ENCODE measurements at places on chromosomes 5 and 9.

DNA sequence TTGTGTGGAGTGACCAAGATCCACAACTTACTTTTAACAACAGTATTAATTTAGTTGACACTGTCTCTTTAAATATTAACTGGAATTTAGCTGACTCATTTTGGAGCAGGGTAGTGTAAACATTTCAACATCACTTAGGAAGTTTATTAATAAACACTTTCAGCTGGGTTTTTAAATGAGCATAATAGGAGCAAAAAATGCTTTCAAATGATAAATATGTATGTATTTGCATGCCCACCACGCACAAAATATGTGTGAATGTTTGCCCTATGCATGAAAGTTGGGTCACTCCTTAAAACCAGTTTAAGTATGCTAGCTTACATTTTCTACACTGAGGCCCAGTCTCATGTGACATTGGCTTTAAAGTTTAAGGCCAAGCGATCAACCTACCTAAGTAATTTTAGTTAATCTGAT, 2.9 kb downstream of the ZFAND5 start:
- no peak for DNase-seq

GRCh38 chr5:72559866-72560766, 52.9 kb upstream of the ZNF366 start:
- DNase-seq: no peak

DNA sequence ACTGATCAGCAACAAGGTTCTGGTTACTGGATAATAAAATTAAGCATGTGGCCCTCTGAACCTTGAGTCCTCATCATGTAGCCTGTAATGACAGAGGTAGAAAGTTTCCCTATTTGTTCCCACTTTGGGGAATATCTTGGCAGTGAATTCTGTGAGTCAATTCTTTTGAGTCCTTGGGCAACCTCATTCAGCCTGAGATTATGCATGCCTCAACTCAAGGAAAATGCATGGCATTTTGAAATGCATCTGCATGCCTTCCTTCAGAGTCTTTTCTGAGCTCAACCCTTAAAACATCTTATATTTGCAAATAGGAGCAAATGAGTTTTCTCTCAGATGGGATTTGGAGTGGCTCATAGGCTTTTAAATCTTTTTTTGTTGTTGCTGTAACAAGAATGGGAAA, 218.1 kb upstream of the CD180 start:
- peak; percentile 19 for DNase-seq

DNA sequence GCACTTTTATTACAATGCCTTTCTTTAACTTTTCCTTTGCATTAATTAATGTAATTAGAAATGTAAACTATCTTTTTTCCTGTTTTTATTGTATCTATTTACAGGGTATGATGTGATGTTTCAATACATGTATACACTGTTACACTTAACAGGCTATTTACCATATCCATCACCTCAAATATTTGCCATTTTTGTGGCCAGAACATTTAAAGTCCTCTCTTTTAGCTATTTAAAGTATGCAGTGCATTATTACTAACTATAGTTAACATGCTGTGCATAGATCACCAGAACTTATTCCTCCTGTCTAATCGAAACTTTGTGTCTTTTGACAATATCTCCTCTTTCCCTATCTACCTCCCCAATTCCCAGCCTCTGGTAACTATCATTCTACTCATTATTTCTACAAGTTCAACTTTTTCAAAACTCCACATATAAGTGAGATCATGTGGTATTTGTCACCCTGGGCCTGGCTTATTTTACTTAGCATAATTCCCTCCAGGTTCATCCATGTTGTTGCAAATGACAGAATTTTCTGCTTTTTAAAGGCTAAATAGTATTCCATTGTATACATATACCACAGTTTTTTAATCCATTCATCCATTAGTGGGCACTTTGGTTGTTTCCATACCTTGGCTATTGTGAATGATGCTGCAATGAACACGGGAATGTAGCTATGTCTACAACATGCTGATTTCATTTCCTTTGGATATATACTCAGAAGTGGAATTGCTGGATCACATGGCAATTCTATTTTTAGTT, 32.8 kb downstream of the OR2K2 start:
- no peak for DNase-seq

DNA sequence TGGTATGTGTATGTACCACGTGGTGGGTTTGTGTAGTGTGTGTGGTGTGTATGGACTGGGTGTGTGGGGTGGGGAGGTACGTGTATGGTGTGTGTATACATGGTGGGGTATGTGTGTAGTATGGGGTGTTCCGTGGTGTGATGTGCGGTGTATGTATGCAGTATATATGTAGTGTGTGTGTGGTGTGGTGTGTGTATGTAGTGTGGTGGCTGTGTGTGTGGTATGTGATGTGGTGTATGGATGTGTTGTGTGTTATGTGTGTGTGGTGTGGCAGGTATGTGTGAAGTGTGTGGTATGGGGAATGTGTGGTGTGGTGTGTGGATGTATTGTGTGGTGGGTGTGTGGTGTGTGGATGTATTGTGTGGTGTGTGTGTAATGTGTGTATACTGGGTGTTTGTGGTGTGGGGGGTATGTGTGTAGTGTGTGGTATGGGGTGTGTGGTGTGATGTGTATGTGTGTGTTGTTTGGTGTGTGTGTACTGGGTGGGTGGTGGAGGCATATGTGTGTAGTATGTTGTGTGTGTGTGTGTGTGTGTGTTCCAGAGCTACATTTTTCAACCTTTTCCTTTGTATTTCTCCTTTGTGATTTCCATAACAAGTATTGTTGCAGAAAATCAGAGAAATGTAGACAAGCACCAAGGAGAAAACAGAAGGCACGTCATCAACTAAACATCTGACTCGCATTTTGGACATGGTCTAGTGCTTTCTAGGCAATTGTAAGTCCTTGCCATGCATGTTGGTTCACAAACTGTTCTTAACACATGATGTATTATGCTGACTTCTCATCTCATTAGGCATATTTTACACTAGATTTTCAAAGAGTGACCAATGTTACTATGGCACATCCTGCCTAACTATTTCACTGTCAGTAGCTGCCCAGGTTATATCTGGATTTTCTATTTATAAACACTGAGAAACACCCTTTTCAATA, 13.2 kb downstream of the SEMA4D start:
- DNase-seq: no peak

DNA sequence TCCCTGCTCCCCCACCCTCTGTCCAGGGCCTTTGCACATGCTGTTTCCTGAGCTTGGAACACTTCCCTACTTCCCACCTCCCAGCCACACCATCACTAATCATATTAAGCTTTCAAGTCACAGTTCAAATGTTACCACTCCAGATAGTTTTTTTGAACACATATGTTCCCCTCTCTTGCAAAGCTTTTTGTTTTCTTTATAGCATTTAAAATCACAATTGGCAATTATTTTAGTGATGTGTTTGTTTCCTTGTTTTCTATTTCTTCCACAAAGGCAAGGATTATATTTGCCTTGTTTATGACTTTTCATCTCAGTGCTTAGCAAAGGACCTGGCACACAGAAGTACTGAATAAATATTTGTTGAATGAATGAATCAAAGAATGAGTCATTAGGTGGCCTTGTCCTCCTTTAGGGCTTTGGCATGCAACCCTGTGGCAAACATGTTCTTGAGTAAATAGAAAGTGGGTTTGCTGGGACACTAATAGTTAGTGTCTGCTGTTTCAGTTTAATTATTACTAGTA, 386.8 kb downstream of the FGF10 start:
- DNase-seq: no peak

GRCh38 chr5:176485176-176485575, 37.0 kb downstream of the FAF2 start:
- DNase-seq: no peak

DNA sequence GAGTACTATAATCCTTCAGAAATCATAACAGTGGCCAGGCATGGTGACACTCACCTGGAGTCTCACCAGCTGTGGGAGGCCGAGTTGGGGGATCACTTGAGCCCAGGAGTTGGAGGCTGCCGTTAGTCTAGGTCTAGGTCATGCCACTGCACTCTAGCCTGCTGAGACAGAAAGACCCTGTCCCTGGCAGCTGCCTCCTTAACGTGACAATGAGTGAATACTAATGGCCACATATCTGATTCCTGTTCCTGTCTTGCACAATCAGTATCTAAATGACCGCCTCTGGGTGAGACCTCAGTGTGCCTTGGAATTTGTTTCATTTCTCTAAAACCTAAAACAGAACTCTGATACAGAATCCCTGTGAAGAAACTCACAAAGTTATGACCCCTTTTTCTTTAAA, 131.0 kb upstream of the DAB2 start:
- DNase-seq: no peak

DNA sequence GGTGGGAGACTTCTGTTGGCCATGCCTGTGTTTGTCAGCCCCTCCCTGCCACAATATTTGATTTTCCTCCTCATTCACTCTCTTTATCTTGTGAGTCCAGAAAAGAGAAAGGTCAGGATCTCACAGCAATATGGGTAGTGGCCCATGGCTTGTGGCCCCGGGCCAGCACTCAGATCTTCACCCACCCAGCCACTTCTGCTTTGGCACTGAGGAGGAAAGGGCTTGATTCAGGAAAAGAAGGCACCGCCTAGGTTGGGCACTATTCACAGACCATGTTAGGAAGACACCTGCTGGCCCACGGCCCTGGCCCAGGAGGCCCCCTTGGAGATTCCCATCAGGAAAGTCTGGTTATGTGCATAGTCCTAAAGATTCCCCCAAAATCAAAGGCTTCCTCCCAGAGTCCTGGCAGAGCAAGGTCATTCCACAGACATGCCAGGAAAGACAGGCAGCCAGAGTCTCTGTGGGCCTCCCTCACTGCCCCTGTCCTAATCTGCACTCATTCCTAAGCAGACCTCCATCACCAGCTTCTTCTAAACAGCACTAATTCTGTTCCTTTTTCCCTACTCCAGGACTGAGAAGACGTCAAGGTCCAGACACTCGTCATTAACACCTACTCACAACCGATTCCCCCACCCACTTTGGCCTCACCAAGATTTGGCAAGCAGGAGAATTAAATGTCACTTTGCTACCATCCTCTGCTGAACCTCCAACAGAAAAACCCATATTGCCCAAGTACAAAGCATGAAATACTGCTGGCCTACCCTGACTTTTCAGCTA, 179.3 kb downstream of the DEPDC1B start:
- DNase-seq: no peak

- DNase-seq: no peak
Observed at GRCh38 chr9:37528652-37529471, 43.1 kb downstream of the POLR1E start.

- DNase-seq: no peak
Observed at GRCh38 chr5:133819977-133820471, 148.4 kb downstream of the C5orf15 start.

GRCh38 chr9:38622951-38623350, 2.6 kb upstream of the ANKRD18A start:
- no peak for DNase-seq

GRCh38 chr5:170377027-170377426, 12.1 kb downstream of the KCNMB1 start:
- no peak for DNase-seq

DNA sequence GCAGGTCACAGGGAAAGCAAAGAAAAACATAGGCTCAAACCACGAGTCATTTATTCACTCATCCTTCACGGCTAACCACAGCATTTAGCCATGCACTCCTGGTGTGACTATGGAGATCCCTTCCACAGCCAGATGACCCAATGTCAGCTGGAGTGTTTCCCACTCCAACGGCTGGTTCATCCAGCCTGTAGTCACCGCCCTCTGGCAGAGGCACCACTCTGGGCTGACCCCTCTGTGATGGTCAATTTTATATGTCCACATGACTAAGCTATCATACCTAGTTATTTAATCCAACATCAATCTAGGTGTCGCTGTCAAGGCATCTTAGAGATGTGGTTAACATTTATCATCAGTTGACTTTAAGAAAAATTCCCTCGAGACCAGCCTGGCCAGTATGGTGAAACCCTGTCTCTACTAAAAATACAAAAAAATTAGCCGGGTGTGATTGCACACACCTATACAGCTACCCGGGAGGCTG, 9.5 kb upstream of the PHF19 start:
- DNase-seq: no peak

- DNase-seq: no peak
Observed at GRCh38 chr5:166713295-166713694, 1578.2 kb upstream of the WWC1 start.

GRCh38 chr5:97231025-97231636, 48.1 kb upstream of the RIOK2 start:
- DNase-seq: peak; percentile 53

DNA sequence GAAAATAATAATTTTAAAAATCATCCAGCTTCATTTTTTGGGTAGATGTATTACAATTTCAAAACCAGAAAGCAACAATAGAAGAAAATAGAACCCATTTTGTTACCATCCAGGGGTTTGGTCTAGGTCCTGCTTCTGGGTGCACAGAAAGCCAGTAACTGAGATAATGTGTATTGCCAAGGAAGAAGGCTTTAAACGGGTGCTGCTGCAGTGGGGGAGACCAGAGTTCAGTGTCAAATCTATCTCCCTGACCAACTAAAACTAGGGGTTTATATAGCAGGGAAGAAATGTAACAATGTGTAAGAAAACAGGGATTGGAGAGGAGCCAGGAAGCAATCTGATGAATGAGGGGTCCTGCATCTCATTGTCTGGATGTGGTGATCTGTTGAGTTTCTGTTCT, 17.5 kb upstream of the MPDZ start:
- DNase-seq: no peak

- no peak for DNase-seq
Observed at GRCh38 chr5:32329395-32329834, 16.7 kb upstream of the MTMR12 start.

- no peak for DNase-seq
Observed at GRCh38 chr5:151002681-151003502, 17.5 kb upstream of the GPX3 start.

DNA sequence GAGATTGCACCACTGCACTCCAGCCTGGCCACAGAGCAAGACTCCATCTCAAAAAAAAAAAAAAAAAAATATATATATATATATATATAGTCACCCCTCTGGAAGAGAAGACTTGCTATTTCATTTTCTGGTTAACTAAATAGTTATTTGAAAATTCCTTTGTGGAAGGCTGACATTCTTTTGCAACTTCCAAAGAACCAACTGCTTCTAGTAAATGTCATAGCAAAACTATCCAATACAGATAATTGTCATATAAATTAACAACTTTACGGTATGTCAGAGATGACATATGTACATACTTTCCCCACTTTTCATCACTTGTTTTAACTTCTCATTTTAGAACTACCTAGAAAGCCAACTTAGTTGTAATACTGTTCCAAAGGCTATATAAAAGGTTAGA, 50.9 kb downstream of the PRUNE2 start:
- DNase-seq: peak; percentile 40

- DNase-seq: no peak
Observed at GRCh38 chr9:117715411-117715989, 11.3 kb downstream of the TLR4 start.

GRCh38 chr9:708182-708550, 133.3 kb upstream of the DMRT1 start:
- no peak for DNase-seq

- DNase-seq: no peak
Observed at GRCh38 chr5:32129074-32129598, 45.0 kb downstream of the GOLPH3 start.

GRCh38 chr9:33170464-33171415, 3.6 kb upstream of the B4GALT1 start:
- DNase-seq: no peak

DNA sequence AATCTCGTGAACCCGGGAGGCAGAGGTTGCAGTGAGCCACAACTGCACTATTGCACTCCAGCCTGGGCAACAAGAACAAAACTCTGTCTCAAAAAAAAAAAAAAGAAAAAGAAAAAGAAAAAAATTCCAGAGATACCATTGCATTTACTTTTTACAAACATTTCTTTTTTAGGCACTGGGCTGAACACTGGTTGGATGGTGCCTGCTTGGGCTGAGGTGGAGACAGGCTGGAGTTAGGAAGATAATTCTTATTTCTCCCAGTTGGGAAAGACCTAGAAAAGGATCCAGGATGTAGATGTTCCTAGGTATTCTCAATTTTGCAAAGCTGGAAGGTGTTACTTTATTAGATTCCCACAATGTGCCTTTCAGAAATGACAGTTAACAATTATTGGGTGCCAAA, 49.9 kb upstream of the JMY start:
- no peak for DNase-seq
